ENCODE measurements at places on chromosomes 3 and 15.

- no peak for DNase-seq
Measured at GRCh38 chr3:146496726-146497125, 27.4 kb upstream of the PLSCR2 start.

DNA sequence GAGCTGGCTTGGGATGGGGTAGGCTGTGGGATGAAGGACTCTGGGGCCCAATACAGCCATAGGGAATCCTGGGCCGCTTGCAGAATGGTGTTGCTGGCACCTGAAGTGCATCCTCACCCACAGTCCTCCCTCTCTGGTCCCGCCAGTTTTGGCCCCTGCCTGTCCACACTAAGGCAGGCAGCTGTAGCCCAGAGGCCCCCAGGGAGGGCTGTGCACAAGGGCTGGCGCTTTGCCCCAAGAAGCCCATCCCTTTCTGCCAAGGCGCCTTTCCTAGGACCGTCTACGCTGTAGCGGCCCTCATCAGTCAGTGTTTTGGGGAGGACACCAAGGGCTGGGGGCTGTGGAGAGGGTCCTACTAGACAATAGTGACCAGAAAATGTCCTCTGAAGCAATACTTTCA, 116.2 kb upstream of the ABHD17C start:
- no peak for DNase-seq

DNA sequence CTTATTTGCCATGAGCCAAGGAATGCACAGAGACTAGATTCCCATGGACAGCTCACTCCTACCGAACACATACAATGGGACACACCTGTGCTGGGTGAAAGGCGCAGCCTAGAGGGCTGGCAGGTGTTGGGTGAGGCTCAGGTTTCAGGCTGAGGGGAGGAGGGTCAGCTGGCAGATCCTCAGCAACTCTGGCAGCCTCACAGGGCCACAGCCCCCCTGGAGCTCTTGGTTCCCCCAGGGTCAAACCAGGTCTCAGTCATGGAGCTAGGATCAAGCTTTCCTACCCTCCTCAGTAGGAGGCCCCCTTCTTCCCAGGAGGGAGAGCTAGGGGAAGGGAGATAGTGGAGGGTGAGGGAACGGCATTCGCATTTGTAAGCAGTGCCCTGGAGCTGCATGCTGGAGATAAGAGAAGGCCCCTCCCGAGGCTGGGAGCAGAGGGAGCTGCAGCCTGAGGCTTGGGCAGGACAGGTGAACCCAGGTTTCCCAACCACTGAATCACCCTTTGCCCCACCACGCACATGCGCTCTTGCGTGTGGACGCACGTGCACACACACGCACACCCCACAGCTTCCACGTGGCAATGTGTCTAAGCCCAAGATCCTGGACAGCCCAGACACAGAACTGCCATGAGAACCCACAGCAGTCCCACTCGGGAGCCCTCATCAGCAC, 26.3 kb upstream of the TFRC start:
- no peak for DNase-seq

GRCh38 chr3:45204136-45204535, 22.0 kb downstream of the TMEM158 start:
- no peak for DNase-seq

- DNase-seq = no peak
Measured at GRCh38 chr3:151445273-151446001, 15.4 kb downstream of the IGSF10 start.

GRCh38 chr3:113535898-113536297, 3.5 kb downstream of the SIDT1 start:
- no peak for DNase-seq

DNA sequence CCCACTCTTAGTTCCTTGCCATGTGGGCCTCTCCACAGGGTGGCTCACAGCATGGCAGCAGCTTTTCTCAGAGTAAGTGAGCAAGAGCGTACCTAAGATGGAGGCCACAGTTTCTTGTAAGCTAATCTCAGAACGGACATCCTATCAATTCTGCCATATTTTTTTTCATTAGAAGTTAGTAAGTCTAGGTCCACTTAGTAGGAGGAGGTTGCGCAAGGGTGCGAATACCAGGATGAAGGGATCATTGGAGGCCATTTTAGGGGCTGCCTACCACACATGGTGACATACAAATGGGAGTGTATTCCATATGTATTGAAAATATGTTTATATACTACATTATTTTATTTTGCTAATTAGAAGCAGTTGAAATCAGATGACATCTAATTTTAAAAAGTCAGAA, 31.5 kb downstream of the NR1D2 start:
- DNase-seq = no peak

- DNase-seq = no peak
Measured at GRCh38 chr15:85600001-85600400, 194.7 kb downstream of the KLHL25 start.

DNA sequence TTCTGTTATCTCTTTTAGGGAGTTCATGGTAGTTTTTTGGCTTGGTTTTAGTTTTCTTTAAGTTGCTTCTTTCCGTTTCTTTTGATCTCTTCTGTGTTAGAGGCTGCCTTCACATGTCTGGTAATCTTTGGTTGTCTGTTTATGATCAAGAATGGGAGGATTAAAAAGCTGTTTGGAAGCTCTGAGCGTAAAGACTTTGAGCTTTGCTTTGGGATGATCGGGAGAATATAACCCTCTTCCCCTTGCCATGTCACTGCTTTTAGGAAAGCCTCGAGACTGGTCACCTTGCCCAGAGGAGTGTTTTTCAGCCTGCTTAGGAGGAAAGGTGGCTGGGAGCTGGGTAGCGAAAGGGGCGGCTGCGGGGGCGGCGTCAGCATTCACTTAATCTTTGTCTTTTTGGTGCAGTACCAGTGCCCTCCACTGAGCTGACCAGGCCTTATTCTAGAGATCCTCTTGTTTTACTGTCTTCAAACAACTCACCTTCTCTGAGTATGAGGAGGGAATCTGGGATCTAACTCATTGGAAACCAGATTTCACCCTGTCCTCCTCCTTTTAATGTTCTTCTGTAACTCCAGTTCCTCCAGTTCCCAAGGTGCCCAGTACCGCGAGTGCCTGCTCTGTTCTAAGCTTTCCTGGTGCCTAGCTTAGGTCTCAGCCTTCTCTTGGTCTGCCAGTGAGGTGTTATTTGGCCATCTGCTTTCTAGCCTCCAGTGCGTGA, 15.5 kb downstream of the TATDN2 start:
- DNase-seq = no peak

- DNase-seq = no peak
Measured at GRCh38 chr3:185827595-185828344, 2.9 kb upstream of the IGF2BP2 start.

DNA sequence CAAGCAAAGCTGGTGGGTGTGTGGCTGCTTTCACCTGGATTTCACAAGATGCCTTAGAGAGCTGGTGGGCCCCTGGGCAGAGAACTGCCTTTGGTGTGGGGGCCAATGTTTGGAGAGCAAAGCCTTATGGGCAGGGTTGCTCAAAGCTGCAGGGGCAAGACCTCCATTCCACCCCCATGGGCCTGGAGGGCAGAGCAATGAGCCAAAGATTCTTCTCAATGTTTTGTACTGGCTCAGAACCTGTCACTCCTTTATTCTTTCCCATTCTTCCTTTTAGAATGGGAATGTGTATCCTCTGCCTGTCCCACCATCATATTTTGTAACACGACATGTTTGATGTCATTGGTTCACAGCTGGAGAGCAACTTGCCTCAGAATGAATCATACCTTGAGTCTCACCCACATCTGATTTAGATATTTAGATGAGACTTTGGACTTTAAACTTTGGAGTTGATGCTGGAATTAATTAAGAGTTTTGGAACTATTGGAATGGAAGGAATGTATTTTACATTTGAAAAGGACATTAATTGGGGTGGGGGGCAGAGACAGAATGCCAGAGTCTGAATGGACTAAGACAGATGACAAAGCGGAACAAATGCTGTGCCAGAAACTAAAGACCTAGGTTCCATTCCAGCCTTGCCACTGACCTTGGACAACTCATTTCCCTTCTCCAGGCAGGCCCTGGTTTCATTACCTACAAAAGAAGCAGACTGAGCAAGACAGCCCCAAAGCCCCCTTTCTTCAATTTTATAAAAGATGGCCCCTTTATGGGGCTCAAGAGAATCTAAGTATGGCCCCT, 72.9 kb downstream of the DAPK2 start:
- no peak for DNase-seq

DNA sequence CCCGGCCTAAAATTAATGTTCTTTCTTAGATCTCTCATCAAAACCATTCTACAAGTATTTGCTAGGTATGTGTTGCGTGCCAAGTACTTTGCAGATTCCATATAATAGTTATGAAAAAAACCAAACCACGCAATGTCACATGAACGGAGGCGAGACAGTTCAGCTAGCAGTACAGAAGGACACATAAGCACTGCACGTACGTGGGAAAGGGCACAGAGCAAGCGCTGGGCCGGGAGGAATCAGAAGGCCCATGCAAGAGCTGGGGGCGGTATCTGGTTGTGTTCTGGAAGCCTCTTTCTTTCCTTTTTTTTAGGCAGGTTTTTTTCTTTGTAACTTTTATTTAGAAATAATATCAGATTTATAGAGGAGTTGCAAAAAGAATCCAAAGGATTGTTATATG, 11.3 kb downstream of the PDIA5 start:
- DNase-seq = no peak

All from amygdala (tissue), 56 donors.